Hepatic stellate cell (primary cell): ENCODE measurements at places on chromosomes 13 and 19.

DNA sequence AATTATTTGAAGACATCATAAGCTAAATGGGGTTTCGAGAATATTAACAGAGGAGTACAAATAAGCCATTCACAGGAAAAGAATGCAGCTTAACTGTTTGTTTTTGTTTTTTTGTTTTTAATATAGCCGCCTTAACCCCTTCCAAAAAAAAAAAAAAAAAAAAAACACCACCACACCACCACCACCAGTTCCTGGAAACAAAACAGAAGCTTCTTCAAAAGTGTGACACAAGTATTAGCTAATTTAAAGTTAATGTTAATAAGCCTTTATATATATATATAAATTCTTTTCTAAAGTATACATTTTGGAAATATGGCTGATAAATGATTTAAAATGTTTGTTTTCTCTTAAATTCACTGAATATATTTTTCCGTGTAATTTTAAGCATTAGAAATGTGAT lies 1.4 kb downstream of the RAP2A start:
- no peak for DNase-seq

DNA sequence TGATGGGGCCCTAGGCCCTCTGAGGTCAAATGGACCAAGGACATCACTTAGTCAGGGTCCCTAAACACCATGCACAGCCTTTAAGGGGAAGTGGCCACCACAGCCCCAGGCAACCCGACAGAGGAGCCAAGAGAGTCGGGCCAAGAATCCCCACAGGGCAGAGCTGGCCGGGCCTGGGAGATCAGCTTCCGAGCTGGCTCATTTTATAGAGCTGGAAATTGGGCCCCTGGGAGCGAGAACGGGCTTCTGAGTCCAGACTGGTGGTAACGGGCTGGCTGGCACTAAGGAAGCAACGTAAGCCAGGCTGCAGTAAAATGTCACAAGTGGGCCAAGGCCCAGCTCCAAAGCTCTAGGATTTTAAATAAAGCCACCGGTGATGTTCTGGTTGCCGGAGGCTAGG lies 51.1 kb downstream of the HSPH1 start:
- DNase-seq = no peak

GRCh38 chr19:29617366-29618266 lies 11.5 kb downstream of the POP4 start:
- DNase-seq = no peak

DNA sequence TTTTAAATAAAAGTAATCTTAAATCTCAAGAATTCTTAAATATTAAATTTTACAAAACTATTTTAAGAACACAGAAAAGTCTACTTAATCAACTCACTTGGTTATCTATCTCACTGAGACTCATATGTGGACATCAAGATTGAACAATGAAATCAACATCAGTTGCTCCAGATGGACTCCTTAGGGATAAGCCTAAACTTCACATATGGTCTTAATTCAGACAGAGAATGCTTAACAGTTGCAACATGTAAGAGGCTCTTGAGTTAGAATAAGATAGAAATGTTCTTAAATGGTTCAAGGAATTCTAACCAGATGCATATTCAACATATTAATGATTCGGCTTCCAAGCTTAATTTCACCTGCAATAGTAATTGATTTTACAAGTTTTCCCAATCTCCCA lies 1730.9 kb downstream of the PCDH9 start:
- DNase-seq = no peak
